ENCODE measurements at places on chromosomes 6 and 20.

GRCh38 chr6:7561153-7561964, 19.9 kb downstream of the DSP start:
- no peak for DNase-seq

- DNase-seq: no peak
These were observed 723.2 kb downstream of the EPM2A start for GRCh38 chr6:145012039-145012662.

DNA sequence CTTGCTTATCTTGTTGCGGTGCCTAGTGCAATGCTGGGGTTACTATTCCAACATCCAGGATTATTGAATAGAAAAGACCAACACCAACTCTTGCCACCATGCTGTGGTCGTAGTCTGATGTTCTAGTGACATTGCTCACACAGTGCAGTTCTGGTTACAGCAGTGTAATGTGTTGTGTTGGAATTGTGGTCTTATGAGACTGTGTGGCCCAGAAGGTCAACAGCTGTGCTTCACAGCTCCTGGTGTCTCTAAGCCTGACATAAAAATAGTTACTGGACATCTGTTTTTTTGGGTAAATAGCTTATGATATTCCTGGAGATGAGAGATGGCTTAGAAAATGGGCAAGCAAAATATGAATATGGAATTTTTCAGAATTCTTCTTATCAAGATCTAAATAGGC, 57.6 kb downstream of the SLC22A2 start:
- DNase-seq: no peak

- no peak for DNase-seq
These were observed 340 bp upstream of the VARS2 start for GRCh38 chr6:30913721-30914075.

- no peak for DNase-seq
These were observed 55.6 kb downstream of the DSTN start for GRCh38 chr20:17625246-17626051.

DNA sequence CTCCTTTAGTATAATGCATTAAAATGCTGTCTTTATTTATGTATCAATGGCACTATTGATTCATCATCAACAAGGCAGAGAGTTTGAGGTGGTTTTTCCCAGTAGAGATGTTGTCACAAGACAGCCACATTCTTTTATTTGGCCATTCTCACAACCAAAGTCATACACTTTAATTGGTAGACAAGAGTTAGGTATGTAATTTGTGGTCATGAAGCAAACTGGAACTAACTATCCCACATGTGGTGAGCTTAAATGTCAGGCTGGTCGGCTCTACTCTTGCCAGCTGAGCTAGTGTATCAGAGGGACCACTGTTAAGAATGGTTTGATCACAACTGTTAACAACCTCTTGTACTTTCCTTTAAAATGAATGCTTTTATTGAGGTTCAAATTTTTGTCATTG, 714.6 kb downstream of the CD109 start:
- DNase-seq: no peak

GRCh38 chr6:87289571-87289970, 32.8 kb upstream of the SMIM8 start:
- DNase-seq: no peak

DNA sequence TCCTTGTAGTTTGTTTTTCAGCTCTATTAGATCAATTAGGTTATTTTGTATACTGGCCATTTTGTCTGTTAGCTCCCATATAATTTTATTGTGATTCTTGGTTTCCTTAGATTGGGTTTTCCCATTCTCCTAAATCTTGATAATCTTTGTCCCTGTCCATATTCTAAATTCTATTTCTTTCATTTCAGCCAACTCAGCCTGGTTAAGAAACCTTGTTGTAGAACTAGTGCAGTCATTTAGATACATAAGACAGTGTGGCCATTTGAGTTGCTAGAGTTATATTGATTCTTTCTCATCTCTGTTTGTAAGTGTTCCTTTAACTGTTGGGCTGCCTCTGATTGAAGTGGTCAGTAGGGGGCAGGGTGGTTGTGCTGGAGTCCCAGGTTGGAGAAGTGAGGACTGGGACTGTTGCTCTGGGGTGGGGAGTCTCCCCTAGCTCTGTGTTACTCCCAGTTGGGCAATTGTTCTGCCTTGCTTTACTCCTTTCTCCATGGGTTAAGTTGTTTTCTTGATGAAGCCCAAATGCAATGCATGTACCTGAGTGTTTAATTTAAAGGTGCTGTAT, 98.8 kb upstream of the NRN1 start:
- DNase-seq: no peak

- no peak for DNase-seq
These were observed 259.3 kb upstream of the RIN2 start for GRCh38 chr20:19498756-19499155.

- DNase-seq: no peak
These were observed 84.7 kb downstream of the PREX1 start for GRCh38 chr20:48742912-48743680.

- no peak for DNase-seq
These were observed 409.5 kb downstream of the ADGRB3 start for GRCh38 chr6:69044534-69044933.

DNA sequence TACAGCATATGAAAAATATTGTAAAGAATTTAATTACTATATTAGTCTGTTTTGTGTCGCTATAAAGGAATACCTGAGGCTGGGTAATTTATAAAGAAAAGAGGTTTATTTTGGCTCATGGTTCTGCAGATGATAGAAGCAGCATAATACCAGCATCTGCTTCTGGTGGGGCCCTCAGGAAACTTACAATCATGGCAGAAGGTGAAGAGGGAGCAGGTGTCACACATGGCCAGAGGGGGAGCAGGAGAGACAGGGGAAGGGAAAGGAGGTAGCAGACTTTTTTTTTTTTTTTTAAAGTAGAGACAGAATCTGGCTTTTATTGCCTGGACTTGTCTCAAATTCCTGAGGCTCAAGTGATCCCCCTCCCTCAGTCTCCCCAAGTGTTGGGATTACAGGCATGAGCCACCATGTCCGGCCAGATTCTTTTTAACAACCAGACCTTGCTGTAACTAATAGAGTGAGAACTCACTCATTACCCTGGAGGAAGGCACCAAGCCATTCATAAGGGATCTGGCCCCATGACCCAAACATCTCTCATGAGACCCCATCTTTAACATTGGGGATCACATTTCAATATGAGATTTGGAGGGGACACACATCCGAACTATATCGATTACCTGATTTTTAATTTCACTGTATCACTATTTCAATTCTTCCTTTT, 64.6 kb downstream of the MAN1A1 start:
- no peak for DNase-seq

DNA sequence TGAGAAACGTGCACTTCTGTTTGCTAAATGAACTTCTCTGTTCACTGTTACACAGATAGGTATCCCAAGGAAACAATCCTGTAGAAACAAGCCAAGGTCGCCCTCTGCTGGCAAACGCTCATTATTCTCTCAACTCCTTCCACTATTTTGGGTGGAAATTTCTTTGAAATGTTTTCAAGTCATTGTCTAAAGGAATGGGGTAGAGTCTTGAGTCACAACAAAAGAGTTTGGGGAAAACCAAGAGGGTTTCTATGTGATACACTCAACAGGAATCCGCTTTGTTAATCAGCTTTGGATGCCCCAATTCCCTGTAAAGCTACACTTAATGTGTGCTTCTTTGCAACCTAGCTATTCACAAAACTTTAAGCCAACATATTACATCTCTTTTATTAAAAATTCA, 4.6 kb upstream of the RAE1 start:
- DNase-seq: no peak

DNA sequence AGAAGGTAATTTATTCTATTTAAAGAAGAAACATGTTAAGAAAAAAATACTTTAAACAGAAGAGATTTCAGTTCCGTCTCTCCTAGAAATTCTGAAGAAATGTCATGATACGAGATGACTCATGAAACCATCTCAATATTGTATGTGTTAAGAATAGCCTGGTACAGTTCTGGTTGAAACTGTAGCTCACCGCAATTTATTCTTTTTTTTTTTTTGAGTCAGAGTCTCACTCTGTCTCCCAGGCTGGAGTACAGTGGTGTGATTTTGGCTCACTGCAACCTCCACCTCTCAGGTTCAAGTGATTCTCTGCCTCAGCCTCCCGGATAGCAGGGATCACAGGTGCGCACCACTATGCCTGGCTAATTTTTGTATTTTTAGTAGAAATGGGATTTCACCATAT, 103.3 kb downstream of the ARHGAP18 start:
- DNase-seq: no peak

Measured in SK-N-MC (cell line).